ENCODE measurements at places on chromosomes 4 and X.
A peak's percentile ranks its signal among the peaks of the same experiment; 100 is the strongest.

DNA sequence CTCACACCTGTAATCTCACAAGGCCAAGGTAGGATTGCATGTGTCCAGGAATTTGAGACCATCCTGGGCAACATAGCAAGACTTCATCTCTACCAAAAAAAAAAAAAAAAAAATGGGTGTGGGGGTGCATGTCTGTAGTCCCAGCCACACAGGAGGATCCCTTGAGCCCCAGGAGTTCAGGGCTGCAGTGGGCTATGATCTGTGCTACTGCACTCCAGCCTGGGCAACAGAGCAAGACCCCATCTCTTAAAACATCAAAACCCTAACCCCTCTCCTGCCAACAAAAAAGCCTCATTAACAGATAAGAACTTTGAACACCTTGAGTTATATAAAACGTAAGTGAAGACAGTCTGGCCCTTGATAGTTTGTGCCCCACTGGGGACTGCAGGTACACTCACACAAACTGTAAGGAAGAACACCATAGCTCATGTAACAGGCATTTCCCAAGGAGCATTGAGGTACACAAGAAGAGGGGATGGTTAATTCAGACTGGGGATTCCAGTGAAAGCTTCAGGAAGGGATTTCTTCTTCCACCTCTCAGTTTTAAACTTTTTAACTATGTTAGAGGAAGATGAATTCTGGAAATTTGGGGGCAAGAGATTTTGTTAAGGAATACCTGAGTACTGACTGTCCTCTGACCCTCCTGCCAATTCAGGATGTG, 34.7 kb downstream of the RBPJ start:
- no peak for DNase-seq

DNA sequence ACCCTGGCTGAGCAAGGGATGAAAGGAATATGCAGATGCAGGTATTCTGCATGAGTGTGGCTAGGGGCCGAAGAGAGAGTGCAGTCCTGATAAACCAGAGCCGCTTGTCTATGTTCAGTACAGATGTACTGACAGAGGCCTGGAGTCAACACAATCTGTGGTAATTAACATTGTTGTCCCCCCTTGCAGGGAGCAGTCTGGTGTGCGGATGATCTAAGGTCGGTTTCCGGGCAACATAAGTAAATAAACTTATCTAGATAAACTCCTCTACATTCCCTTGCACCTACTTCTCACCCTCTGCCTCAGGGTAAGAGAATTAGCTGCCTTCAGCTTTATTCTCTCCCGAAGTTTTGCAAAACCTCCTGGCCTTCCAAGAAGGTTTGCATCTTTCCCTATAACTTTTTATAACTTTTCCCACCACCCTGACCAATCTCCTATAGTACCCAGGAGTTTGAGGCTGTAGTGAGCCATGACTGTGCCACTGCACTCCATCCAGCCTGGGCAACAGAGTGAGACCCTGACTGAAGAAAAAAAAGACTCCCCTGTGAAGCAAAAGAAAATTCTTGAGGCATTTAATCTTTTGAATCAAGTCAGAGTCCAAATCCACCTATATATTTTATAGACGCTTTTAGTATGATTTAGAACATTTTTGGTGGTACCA, 26.6 kb downstream of the SNX25 start:
- DNase-seq: no peak

GRCh38 chr4:78775303-78776078, 659 bp upstream of the BMP2K start:
- DNase-seq: peak; percentile 88

DNA sequence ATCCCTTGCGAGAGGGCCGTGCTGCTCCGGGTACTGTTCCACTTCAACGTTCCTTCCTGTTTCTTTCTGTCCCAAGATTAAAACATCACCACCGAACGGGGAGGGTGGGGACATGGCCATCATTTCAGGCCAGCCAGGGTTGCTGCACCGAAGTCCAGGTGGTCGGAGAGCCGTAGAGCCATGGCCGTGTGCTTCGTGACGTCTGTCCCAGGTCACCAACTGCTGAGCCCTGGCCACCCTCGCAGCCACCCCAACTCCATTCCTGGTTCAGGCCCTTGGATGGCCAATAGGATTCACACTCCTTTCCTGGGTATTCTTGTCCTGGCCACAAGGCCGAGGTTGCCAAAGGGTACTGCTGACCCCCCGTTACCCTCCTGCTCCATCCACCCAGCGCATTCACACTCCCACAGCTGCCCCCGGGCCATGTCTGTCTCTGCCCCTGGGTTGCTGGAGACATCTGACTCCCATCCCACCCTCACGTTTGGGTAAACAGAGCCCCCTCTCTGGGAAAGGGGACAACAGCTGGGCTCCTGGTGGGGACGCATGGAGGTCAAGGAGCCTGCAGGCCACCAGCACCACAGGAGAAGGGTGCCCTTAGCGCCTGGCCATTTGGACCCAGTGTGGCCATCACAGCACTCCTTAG, 103.2 kb downstream of the HMX1 start:
- no peak for DNase-seq

GRCh38 chr4:184972991-184973390, 45.3 kb upstream of the HELT start:
- no peak for DNase-seq

DNA sequence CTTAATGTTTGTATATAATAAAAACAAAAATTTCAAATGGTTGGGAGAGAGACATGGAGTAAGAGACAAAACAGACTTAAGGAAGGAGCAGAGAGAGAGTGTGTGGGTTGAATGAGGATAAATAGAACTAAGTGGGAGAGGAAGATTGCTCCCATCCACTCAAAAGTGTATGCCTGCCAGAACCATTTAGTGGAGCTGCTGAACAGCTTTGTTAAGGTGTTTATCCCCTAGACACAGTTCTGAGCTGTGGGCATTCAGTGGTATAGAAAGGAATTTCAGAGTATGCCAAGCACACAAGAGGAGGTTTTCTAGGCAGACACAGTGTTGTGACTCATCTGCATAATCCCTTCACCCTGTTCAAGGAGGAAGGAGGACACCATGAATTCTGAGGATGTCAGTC, 508.6 kb upstream of the EPHA5 start:
- no peak for DNase-seq

- peak; percentile 75 for DNase-seq
Measured at GRCh38 chrX:73855546-73855945, 292.5 kb downstream of the CHIC1 start.

DNA sequence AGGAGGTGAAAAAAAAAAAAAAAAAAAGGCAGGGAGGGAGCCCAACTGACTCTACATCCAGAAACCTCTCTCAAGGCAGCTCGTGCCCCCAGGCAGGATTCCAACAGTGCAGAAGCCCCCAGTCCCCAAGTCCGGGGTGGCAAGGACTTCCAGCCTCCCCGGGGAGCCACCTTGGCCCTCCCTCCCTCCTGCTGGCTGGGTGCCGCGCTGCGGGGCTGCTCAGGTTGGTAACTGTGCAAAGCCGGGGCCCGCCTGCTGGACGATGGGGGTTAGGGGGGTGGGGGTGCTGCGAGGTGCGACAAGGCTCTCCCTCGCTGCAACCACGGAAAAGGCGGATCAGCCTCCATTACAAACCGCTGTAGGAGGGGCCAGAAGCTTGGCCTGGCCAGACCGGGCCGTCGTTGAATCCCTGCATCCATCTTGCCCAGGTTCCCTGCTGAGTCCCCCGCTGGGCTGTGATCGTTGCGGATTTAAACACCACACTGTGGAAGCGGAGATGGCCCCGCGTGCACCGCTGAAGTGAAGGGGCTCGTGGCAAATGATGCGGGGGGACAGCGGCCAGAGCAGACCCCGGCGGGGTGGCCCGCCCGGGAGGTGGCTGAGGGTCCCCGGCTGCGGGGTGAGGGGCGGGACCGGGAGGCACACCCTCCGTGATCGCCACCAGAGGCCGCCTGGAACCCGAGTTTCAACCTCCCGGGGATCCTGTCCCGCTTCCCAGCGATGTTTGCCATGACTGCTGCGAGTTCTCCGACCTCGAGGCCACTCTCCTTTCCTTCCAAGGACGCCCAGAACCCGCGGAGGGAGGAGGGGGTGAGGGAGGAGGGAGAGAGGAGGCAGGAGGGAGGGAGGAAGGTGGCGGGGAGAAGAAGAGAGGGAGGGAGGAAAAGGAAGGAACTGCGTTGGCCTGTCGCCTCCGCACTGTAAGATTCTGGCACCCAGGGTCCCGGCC, 58.0 kb upstream of the DDX3X start:
- DNase-seq: peak; percentile 59

- DNase-seq: no peak
Measured at GRCh38 chr4:120886191-120886590, 36.3 kb downstream of the PRDM5 start.

DNA sequence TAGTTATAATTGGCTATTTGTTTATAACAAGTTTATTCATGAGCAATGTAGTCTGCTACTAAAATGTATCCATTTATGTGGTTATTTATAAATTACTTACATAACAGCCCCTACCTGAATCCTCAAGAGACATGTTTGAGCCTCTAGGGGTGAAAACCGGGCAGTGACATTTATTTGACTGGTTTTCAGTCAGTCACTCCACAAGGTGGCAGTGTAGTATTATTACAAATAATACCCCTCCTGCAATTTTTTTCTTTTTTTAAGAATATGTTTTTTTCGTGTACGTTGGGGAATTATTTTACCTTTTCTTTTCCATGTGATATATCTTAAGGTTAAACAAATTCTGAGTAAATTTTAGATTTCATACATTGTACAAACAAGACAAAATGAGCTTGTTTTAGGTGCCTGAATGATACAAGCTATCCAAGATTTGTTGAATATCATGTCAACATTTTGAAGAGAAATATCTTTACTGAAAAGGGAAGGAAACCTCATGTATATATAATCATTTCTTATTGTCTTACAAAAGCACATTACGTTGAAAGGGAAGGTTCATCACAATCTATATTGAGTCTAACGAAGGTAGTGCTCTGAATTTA, 598.7 kb upstream of the TECRL start:
- DNase-seq: no peak

DNA sequence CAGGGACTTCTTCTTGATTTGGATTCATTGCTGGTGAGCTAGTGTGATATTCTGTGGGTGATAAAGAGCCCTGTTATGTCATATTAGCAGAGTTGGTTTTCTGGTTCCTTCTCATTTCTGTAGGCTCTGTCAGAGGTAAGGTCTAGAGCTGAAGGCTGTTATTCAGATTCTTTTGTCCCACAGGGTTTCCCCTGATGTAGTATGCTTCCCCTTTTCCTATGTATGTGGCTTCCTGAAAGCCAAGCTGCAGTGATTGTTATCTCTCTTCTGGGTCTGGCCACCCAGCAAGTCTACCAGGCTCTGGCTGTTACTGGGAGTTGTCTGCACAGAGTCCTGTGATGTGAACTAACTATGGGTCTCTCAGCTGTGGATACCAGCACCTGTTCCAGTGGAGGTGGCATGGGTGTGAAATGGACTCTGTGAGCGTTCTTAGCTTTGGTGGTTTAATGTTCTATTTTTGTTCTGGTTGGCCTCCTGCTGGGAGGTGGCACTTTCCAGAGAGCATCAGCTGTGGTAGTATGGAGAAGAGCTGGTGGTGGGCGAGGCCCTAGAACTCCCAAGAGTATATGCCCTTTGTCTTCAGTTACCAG, 373.7 kb downstream of the AR start:
- DNase-seq: no peak

DNA sequence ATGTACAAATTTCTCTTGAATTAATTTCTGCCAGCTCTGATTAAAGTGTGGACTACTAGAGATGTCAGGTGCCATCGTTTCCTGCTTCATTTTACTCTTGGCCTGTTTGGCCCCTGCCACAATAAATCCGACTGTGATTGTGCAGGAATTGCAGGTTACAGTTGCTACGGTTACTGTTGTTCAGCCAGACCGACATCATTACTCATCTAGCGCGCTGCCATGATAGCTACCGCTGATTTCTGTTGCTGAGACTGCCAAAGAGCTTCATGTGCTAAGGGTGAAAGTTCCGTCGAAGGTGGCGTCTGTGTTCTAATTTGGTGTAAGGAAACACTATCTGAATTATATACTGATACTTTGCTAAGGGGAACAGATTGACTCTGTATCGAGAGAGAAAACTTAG, 22.1 kb downstream of the SLIT2 start:
- DNase-seq: no peak

DNA sequence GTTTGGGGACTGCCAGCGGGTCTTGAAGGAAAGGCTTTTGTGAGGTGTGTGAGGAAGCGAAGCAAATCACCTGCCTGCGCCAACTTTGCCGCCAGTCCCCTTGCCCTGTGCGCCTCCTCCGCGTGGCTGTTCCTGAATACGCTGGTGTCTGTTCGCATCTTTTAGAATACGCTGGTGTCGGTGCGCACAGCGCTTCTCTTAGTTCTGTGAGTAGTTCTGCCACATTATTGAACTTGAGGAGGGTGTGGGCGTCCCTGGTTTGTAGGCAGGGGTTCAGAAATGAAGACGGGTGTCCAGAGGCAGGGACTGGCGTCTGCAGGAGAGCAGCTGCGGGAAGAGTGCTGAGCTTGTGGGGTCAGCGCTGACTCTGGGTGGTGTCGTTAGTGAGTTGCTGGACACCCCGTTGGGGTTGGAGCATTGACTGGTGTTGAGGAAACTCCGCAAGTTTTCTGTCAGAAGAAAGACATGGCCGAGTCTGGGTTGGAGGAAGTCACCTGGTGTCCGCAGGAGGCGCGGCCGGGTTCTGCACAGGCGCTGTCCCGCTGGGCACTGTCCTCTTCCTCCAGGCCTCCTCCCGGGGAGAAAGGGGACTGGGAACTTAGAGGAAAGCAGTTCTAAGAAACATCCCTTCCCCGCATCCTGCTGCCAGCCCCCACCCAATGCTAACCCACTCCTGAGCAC, 930 bp downstream of the ZNF718 start:
- DNase-seq: no peak

GRCh38 chrX:24647257-24648058, at the start of gene PCYT1B:
Gene PCYT1B (minus strand): TSS chrX:24647347. CDS start chrX:24647105, 242 bp downstream.
- DNase-seq: peak; percentile 32

- no peak for DNase-seq
Measured at GRCh38 chr4:26858947-26859401, 1.7 kb upstream of the STIM2 start.

DNA sequence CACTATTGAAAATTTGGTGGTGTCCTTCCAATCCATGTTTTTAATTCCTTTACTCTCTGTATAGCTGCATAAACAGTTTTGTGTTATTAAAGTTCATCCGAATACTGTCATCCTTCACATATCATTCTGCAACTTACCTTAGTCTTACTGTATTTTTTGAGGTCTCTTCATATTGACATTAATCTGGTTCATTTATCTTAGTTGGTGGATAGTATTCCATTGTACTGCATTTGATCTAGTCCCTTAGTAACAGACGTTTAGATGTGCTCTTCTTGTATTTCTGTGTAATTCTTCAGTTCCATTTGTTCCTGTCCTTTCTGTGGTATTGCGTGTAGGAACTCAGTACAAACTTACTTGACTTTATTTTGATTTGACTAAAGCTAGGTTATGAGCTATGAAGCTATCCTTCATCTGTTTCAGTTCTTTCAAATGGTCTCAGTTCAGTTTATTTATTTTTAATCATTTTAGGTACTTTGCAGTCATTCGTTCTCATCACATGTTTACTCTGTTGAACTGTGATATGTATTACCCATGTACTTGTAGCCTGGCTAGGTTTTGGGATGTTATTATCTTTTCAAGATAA, 41.3 kb downstream of the RAPGEF2 start:
- DNase-seq: no peak
